ENCODE measurements at places on chromosomes 13 and 19. TPM values are rescaled to one million over a fixed set of nuclear protein-coding genes. Genes with fewer than 3 reads are reported as not detected.

Gene NUMBL
- 27.2 TPM for total RNA-seq

DNA sequence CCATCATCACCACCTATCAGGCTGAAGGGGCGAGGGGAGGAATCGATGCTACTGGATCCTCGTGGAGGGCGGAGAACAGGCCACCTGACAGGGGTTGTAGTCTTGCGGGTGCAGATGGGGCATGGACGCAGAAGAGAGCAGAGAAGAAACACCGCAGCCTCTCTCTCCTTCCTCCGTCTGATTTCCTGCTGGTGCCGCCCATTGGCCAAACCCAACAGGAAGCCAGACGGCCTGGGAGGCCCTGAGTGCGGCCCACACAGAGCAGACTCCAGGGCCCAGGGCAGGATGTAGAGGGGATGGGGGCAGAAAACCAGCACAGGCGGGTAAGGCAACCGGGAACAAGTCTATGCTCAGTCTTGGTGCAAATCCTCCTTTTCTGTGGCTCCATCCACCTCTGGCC lies 15.4 kb downstream of the CEBPA start:
- DNase-seq: no peak

- no peak for DNase-seq
Measured at GRCh38 chr13:112735791-112736190, 46.0 kb downstream of the ATP11A start.

DNA sequence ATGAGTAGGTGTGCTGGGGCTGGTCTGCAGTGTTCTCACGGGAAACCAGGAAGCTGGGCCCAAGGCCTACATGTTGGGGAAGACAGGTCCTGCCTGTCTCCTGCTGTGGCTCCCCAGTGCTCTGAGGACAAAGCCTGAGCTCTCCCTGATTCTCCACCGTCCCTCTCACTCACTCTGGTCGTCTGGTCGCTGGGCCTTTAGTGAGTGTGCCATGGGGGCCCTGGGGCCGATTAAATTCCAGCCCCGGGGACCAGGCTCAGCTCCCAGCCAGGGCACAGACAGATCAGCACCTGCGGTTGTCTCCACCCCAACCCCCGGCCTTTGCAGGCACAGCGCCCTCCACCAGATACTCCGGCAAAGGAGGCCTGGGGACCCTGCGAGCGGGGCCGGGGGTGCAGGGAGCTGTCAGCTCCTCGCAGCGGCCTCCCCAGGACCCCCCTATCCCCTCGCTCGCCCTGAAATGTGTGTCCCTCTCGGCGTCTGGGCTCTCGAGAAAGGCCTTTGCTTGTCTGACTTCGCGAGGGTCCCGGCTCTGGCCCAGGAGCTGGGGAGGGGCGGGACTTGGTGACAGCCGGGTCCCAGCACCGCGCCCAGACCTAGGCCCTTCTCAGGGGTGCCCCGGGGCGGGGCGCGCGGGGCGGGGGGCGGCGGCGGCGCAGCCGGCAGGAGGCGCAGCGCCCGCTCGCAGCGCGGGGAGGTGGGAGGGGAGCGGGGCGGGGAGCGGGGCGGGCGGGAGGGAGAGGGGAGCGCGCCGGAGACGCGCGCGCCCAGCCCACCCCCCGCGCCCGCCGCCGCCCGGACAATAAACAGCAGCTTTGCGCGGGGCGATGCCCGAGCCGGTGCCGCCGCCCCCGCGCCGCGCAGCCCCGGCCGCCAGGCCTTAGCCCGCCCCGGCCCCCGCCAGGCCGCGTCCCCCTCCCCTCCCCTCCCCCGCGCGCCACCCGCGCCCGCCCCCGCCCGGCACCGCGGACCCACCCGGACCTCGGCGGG lies at the start of gene PALM:
Gene PALM (plus strand): TSS at position 782 of the 990 bp plus-strand sequence. CDS start 212 bp downstream, outside the sequence.
- DNase-seq: no peak

GRCh38 chr19:6239401-6239844 lies 40.4 kb downstream of the MLLT1 start:
- DNase-seq: no peak

DNA sequence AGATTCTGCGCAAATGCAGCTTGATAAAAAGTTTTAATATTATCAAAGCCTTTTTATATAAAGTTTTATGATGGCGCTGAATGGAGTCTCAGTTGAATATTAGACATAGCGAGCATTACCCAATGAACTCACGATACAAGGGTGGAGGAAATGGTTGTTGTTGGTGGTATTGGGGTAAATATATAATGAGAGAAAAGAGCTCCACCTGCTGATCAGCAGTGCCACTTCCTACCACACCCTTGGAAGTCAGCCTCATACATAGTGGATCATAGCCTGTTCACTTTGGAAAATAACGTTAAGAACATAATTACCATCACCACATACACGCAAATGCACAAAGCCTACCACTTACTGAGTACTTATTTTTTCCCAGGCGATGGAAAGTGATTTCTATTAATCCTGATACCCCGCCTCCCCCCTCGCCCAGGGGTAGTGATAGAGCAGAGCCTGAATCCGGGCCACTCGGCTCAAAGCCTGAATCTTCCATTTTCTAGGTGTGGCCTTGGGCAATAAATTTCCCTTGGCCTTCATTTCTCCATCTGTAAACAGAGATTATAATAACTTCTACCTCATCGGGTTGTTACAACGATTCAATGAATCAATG lies 358.3 kb downstream of the KLF5 start:
- DNase-seq: no peak

GRCh38 chr19:4059891-4060620 lies 6.6 kb downstream of the ZBTB7A start:
- DNase-seq: no peak

- DNase-seq: no peak
Measured at GRCh38 chr19:42134535-42135070, 2.4 kb upstream of the POU2F2 start.

- DNase-seq: no peak
Measured at GRCh38 chr13:102020611-102021216, 381.1 kb downstream of the FGF14 start.

DNA sequence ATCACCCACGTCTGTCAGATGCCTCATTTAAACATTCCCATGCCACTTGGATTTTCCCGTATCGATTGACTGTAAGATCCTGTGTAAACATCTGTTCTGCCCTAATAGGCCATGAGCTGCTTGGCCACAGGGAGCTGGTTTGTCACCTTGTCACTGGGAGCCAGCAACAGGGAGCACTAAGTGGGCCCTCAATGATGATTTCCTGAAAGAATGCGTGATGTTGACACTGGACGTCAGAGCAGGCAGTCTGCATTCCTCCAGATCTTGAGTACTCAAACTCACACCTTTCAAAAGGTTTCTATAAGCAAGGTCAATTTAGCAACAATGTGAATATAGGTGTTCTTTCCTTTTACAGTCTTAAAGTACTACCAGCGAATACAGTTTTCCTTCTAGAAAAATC lies 78.8 kb downstream of the TUBGCP3 start:
- DNase-seq: no peak
